ENCODE measurements at places on chromosomes 2 and 18. TPM values are rescaled to one million over a fixed set of nuclear protein-coding genes. Genes with fewer than 3 reads are reported as not detected.

- no peaks in the 10 kb centered on the region for H3K27me3 ChIP-seq
- H3K36me3 ChIP-seq = no peaks in the 10 kb centered on the region
- no peak for DNase-seq
- peaks cover 2% of the 10 kb centered on the region for H3K4me1 ChIP-seq
- no peak overlapping the region for H3K4me3 ChIP-seq
Measured at GRCh38 chr2:205424326-205424725, 258.0 kb upstream of the NRP2 start.

- H3K4me3 ChIP-seq = no peak overlapping the region
- no peak for DNase-seq
- no peak overlapping the region for H3K27ac ChIP-seq
- H3K4me1 ChIP-seq = no peaks in the 10 kb centered on the region
Measured at GRCh38 chr2:45220227-45220626, 211.0 kb upstream of the SIX2 start.

Gene TUBA3E
- not detected for total RNA-seq

GRCh38 chr2:121454549-121455090 lies 76.1 kb upstream of the RNU4ATAC start:
- H3K27ac ChIP-seq = no peak overlapping the region
- no peak for DNase-seq
- H3K27me3 ChIP-seq = no peaks in the 10 kb centered on the region
- H3K4me1 ChIP-seq = peaks cover 2% of the 10 kb centered on the region
- H3K4me3 ChIP-seq = no peak overlapping the region
- peaks cover 12% of the 10 kb centered on the region for H3K36me3 ChIP-seq

DNA sequence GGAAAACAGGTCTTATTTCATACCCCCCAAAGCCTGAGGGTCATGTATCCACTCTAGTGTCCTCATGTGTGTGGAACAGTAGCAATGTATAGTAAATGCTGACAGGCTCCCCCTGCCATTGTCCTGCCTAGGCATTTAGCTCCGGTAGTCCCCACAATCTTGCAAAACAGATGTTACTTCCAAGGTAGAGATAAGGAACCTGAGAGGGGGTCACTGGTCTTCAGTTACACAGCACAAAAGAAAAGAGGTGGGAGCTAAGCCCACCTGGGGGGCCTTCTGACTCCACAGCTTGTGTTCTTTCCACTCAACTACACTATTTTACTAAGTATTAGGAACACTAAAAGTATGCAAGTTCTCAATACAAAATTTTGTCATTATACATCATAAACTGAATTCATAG lies 17.4 kb upstream of the FECH start:
- no peak for DNase-seq
- H3K27ac ChIP-seq = peak overlapping the region; percentile 16
- H3K27me3 ChIP-seq = no peaks in the 10 kb centered on the region
- no peak overlapping the region for H3K4me3 ChIP-seq

GRCh38 chr18:49610022-49610445 lies 48.2 kb downstream of the LIPG start:
- no peaks in the 10 kb centered on the region for H3K36me3 ChIP-seq
- no peak overlapping the region for H3K27ac ChIP-seq
- peaks cover 3% of the 10 kb centered on the region for H3K4me1 ChIP-seq
- peaks cover 31% of the 10 kb centered on the region for H3K27me3 ChIP-seq

- peaks cover 23% of the 10 kb centered on the region for H3K4me1 ChIP-seq
- H3K36me3 ChIP-seq = peaks cover 8% of the 10 kb centered on the region
- no peak for DNase-seq
- no peak overlapping the region for H3K27ac ChIP-seq
- no peaks in the 10 kb centered on the region for H3K27me3 ChIP-seq
Measured at GRCh38 chr18:79222790-79223189, 153.6 kb downstream of the ATP9B start.

Gene XDH
- total RNA-seq = 0.16 TPM

DNA sequence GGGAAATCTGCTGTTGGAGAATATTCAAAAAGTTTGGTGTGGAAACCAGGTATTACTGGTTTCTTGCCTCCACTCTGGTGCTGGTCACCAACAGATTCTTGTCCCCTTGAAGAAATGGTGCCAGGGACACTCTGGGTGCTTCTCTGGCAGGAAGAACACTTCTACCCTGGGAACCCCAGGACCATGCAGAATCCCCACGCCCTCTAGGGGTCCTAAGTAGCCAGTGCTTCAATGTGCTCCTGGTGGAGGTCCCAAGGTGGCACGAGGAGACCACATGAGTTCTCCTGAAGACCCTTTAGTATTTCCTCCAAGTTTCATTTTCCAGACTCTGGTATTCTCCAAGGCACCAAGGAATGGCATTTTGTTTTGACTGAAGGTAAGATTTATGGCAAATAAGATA lies 380.6 kb downstream of the TSN start:
- H3K4me1 ChIP-seq = no peaks in the 10 kb centered on the region
- no peak overlapping the region for H3K27ac ChIP-seq
- no peak for DNase-seq

DNA sequence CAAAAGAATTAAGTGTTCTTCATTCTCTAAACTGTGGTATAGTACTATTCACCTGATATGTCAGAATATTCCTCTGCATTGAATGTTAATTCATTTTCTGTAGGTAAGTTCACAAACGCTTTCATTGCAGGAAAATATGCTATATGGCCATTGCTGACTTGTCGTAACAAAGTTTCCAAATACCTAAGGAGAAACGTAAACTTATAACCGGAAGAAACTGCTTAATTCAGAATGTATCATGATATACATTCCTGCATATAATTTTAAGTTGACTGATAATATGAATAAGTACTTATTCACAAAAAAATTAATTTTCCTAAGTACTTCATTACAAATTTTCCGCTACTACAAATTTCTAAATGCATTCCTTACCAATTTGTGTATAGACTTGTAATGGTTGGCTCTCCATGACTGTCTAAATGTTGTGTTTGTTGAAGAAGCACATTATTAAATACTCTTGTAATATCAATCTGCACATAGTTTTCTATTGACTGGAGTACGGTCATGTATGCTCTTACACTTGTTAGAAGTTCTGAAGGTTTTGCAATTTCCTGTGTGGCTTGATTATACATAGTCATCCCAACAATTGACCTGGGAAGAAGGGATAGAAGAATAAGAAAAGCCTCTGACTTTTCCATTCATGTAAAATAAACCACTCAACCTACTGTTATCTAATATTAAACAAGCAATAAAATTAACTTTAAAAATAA lies 85.4 kb downstream of the NCKAP1 start:
- no peak overlapping the region for H3K27ac ChIP-seq
- H3K4me1 ChIP-seq = peaks cover 6% of the 10 kb centered on the region
- DNase-seq = no peak
- peaks cover 5% of the 10 kb centered on the region for H3K36me3 ChIP-seq
- no peak overlapping the region for H3K4me3 ChIP-seq
- H3K27me3 ChIP-seq = no peaks in the 10 kb centered on the region

Gene PRKD3
- total RNA-seq = 27.0 TPM

DNA sequence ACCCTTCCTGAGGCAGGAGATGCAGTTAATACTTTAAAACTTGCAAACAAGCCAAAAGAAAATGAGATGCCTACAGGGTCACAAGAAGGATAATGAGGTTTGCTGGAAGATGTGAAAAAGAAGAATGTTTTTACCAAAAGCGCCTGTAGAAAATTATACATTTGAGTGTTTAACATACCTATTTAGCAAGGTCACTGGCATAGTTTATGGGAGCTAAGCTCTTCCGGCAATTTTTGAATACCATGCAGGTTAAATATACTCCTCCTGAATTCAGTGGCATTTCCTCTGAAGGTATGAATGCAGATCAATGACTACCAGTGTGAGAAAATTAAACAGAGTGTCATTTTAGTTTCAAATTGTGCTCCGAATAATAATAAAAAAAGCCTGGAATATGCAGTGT lies 21.2 kb upstream of the MAP3K20 start:
- H3K4me1 ChIP-seq = no peaks in the 10 kb centered on the region
- H3K27me3 ChIP-seq = peaks cover 54% of the 10 kb centered on the region
- no peak overlapping the region for H3K27ac ChIP-seq
- no peak for DNase-seq
- H3K36me3 ChIP-seq = no peaks in the 10 kb centered on the region

Gene FN1
- total RNA-seq = 0.75 TPM

DNA sequence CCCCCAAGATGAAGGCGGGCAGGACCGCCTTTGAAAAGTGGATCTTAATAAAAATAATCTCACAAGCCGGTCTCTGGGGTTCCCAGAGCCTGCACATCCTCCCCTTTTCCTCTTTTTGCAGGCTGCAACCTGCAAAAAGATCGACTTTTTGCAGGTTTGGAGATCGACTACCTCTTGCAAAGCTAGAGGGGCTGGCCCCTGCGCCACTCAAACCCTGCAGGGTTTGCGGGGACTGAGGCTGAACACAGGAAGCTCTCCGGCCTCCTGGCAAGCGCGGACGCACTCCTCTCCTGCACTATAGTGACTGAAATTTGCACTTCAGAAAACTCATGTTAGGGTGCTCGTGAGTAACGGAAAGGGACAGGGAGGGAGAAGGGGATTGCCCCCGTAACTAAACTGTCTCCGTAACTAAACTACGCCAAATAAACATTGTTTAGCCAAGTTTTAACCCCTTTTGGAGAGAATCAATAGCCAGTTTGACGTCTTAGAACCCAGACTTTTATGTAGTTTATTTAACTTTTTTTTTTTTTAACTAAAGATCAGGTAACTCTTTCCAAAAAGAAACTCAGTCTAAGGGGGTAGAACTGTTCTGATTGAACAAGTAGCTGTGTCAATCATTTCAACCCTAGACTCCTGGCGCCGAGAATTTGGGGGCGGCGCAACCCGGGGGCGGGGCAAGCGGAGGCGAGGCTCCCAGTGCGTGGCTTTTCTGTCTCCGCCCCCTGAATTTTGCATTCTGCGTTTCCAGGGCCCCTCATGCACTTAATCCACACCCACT lies 2.5 kb downstream of the IGFBP5 start:
- H3K4me3 ChIP-seq = peak overlapping the region; percentile 81
- peaks cover 4% of the 10 kb centered on the region for H3K36me3 ChIP-seq
- H3K4me1 ChIP-seq = peaks cover 22% of the 10 kb centered on the region
- peaks cover 62% of the 10 kb centered on the region for H3K27me3 ChIP-seq

DNA sequence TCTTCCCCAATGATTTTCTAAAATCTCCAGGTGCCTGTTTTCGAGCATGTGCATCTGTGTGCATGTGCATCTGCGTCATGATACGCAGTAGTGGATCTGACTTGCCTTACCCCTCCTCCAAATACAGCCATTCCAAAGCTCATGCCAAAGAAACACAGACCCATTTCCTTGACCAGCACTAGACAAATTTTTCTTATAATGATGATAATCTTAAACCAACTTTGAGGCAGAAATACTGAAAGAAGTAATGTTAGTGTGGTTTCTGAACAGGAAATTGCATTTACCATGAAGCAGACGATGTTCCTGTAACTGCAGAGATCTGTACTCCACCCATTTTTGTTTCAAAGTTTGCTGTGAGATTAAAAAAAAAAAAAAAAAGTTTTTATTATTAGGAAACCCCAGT lies 25.6 kb downstream of the CYTIP start:
- H3K4me3 ChIP-seq = peak overlapping the region; percentile 62
- H3K27ac ChIP-seq = peak overlapping the region; percentile 88
- H3K4me1 ChIP-seq = peaks cover 69% of the 10 kb centered on the region
- peaks cover 11% of the 10 kb centered on the region for H3K36me3 ChIP-seq

DNA sequence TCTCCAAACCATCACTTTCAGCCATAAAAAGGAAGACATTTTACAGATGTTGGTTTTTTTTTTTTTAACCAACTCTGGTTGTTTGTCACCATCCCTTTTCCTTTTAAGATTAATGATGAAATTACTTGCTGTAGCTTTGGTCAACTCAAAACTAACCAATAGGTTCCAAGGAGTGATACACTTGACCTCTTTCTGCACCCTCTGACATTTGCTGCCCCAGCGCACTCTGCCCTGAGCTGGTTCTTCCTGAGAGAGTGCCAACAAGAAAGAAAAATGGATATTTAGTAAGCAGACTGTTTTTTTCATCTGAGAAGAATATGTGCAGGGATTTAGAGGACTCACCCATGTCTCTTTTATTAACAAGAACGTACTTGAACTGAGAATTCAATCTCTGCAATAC lies 520.0 kb downstream of the TXNL1 start:
- H3K27me3 ChIP-seq = no peaks in the 10 kb centered on the region
- H3K4me3 ChIP-seq = no peak overlapping the region
- H3K36me3 ChIP-seq = no peaks in the 10 kb centered on the region
- no peak overlapping the region for H3K27ac ChIP-seq
- H3K4me1 ChIP-seq = no peaks in the 10 kb centered on the region

DNA sequence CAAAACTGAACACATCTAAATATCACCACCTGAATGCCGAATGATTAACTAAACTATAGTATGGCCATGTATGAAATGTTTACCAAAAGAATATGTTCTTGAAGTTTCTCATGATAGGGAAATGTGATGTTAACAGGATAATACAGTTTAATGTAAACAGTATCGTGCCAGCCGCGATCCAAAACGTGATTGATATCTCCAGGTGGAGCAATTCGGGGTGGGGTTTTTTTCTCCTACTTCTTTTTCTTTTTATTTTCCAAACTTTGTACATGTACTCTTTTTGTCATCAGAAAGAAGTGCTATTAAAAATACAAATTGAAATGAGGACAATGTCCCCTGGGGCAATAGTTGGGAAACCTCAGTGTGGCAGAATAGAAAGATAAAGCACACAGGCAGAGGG lies 4.0 kb upstream of the BIN1 start:
- peaks cover 28% of the 10 kb centered on the region for H3K27me3 ChIP-seq
- no peak for DNase-seq
- peaks cover 6% of the 10 kb centered on the region for H3K4me1 ChIP-seq
- H3K36me3 ChIP-seq = no peaks in the 10 kb centered on the region
- H3K27ac ChIP-seq = no peak overlapping the region
- no peak overlapping the region for H3K4me3 ChIP-seq

- H3K4me1 ChIP-seq = no peaks in the 10 kb centered on the region
- H3K27me3 ChIP-seq = no peaks in the 10 kb centered on the region
- H3K4me3 ChIP-seq = no peak overlapping the region
- DNase-seq = no peak
- H3K27ac ChIP-seq = no peak overlapping the region
- no peaks in the 10 kb centered on the region for H3K36me3 ChIP-seq
Measured at GRCh38 chr2:142682528-142682927, 194.9 kb upstream of the KYNU start.

DNA sequence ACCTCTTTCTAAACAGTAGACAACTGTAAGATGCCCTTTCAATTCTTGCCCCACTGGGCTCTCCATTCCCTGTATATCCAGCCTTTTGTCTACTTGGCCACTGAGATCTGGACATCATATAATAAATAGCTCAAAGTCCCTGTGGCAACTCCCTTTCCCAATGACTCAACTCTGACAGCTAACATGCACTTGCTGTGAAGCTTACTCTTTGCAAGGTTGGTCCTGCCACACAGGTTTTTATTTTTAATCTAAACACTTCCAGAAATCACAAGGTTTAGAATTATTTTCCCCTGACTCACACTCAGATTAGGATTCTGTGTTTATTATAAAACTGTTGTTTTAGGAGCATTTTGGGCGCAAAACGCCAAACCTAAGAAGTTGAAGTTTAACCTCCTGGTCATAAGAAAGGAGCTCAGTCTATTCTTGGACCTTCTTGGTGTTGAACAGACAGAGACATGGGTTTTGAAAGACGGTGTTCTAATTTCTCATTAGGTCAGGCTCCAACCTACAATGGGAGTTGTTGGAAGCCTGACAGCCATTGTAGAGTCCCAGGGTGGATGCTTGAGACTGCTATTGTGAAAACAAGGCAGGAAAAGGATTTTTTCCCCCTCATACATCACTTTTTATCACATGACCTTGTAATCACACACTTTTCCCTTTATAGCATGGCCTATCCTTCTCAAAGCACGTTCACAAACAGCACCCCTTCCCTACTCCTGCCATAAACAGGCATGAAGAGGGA lies 124.7 kb upstream of the SERPINE2 start:
- no peaks in the 10 kb centered on the region for H3K4me1 ChIP-seq
- no peaks in the 10 kb centered on the region for H3K36me3 ChIP-seq
- no peak for DNase-seq
- H3K4me3 ChIP-seq = no peak overlapping the region
